ENCODE measurements at places on chromosomes 6 and 20.
A peak's percentile ranks its signal among the peaks of the same experiment; 100 is the strongest.

DNA sequence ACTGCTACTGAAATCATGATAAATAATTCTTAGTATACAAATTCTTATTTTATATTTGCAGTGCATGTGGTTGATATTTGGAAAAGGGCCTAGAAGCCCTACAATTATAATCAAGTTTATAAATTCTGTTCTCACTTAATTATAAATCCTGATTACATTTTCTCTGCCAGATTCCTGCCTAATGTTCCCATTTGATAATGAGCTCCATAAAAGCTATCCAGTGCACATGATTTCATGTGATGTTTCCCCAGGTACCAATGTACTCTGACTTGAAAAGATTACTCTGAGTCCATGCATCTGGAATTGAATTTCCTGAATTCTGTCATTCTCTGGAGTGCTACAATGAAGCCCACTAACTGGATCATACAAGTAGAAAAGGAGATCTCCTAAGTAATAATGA, 292.2 kb downstream of the FRK start:
- DNase-seq = no peak

GRCh38 chr6:8875986-8876385, 440.6 kb upstream of the SLC35B3 start:
- no peak for DNase-seq

GRCh38 chr6:101879782-101880181, 486.3 kb downstream of the GRIK2 start:
- no peak for DNase-seq

GRCh38 chr20:51128198-51128597, 105.3 kb upstream of the KCNG1 start:
- DNase-seq = no peak

DNA sequence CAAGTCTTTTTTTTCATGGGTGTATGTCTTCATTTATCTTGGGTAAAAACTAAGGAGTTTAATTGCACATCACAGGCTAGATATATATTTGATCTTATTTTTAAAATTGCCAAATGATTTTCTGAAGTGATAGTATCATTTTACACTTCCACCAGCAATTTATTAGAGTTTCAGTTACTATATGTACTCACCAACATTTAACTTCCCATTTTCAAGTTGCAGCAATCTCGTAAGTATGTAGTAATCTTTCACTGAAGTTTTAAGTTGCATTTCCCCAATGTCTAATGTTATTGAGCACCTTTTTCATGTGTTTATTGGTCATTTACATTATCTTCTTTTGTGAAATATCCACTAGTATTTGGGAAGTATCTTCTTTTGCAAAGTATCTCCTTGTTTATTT, 277.4 kb upstream of the CNR1 start:
- no peak for DNase-seq

- DNase-seq = peak; percentile 19
Observed at GRCh38 chr6:32666420-32667300, at the start of gene HLA-DQB1. Gene HLA-DQB1 (minus strand): TSS chr6:32666657. CDS start chr6:32666607, 50 bp downstream.

- DNase-seq = peak; percentile 69
Observed at GRCh38 chr6:143397227-143398222, 53.0 kb downstream of the ADAT2 start.

DNA sequence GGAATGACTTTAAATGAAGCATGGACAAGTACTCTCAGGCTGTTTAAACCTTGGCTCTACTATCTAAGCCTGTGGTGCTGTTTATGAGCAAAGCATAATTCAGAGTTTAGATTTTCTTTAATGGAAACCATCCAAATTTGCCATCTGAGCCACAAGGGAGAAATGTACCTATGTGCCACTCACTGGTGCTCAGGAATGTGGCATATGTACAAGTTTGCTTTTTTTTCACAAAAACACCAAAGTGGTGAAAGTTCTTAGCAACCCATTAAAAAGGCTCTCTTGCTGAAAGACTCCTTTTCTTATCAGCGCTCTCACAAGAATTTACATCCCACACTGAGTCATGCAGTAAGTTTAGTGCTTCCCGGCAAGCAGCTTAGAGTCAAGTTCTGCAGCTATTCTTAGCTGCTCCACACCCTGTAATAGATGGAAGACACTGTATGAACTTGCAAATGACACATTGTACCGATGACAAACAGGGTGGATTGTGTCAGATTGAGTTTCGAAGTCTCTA, 57.3 kb upstream of the MLIP start:
- DNase-seq = peak; percentile 68

DNA sequence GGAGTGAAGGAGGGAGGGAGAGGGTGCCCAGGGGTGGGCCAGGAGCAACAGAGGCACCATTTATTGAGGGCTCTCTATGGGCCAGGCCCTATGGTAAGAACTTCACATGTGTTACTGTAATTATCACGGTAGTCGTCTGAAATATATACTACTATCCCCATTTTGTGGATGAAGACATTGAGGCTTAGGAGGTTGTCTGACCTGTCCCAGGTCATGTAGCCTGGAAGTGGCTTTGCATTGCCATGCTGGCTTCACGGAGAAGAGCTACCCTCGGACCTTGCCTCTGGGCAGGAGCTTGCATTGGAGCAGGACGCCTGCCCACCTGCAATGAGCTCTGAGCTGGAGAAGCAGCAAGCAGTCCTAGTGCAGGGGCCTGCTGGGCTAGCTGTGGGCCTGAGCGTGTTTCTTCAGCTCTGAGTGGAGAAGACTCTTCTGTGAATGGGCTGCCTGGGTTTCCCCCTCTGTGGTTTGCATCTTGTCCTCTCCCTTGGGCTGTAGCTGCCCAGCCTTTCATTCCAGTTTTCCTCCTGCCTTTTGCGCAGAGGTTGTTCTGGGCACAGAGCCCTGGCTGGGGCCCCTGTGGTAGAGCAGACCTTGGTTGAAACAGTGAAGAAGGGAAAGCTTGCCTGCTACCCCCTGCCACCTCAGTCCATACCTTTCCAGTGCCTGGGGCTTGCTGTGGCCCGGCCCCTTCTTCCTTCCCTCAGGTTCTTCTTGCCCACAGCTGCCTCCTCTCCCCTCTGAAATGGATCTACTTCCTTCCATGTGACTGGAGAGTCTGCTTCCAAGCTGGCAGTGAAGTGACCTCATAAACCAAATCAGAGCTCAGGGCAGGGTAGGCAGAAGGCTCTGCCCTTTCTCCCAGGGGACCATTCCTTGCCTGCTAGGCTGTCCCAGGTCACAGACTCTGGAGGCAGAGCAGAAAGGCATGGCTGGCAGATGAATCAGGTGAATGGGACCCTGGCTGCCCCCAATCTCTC, 24.1 kb upstream of the SRF start:
- no peak for DNase-seq

- DNase-seq = no peak
Observed at GRCh38 chr6:169865346-169866139, 114.1 kb downstream of the ERMARD start.

- DNase-seq = no peak
Observed at GRCh38 chr20:49424536-49424935, 57.9 kb downstream of the KCNB1 start.

- DNase-seq = no peak
Observed at GRCh38 chr6:39446909-39447308, 124.4 kb upstream of the KCNK16 start.

GRCh38 chr20:6012179-6012578, 41.7 kb downstream of the LRRN4 start:
- no peak for DNase-seq

DNA sequence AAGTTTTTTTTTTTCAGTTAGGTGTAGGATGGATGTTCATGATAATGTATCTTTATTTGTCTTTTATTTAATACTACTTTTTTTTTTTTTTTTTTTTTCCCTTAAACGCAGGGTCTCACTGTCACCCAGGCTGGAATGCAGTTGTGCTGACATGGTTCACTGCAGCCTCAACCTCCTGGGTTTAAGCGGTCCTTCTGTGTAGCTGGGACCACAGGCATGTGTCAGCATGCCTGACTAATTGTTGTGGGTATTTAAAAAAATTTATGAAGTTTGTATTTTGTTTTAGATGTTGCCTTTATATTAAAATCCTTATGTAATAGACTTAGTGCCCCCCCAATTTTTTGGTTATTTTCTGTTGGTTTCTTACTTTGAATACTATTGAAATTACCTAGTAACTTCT, 42.6 kb downstream of the NCOA3 start:
- no peak for DNase-seq

DNA sequence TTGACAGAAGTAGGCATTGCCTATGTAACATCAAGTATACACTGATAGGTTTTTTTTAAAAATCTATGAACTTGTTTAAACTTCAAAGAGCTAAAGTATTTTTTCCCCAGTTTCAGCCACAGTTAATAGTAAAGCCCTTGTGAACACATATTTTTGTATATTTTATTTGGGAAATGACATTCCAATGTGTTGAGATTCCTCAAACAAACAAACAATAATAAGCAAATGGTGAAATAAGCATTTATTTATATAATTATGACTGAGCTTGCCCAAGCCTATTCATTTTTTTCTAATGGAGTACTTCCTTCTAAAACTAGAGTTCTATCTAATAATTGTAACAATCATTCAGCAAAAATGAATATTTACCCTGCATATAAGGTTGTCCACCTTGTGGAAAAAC, 12.5 kb downstream of the SYCP2 start:
- no peak for DNase-seq

GRCh38 chr6:118725944-118726343, 74.6 kb upstream of the CEP85L start:
- DNase-seq = no peak

- DNase-seq = no peak
Observed at GRCh38 chr6:152697634-152698033, at the start of gene MYCT1. Gene MYCT1 (plus strand): TSS chr6:152697897. CDS start chr6:152697903, 6 bp downstream.

DNA sequence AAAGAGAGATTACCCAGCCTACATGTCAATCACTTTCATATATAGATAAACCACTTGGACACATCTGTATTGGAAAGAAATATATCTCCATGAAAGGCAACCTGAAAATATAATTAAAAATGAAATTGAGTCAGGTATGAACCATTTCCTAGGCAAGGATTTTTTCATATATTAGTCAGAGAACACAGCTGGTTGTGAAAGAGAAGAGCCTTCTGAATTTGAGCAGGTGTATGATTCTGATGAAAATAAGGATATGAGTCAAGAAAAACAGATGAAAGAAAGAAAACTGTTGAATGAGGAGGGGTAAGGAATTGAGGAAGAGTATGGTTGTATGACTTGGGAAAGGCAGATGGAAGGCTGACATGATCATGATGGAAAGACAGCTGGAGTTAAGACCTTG, 441.1 kb downstream of the HAO1 start:
- DNase-seq = no peak

- DNase-seq = no peak
Observed at GRCh38 chr20:51190783-51191180, 167.9 kb upstream of the KCNG1 start.

- DNase-seq = no peak
Observed at GRCh38 chr6:80472271-80472670, 365.8 kb downstream of the BCKDHB start.

DNA sequence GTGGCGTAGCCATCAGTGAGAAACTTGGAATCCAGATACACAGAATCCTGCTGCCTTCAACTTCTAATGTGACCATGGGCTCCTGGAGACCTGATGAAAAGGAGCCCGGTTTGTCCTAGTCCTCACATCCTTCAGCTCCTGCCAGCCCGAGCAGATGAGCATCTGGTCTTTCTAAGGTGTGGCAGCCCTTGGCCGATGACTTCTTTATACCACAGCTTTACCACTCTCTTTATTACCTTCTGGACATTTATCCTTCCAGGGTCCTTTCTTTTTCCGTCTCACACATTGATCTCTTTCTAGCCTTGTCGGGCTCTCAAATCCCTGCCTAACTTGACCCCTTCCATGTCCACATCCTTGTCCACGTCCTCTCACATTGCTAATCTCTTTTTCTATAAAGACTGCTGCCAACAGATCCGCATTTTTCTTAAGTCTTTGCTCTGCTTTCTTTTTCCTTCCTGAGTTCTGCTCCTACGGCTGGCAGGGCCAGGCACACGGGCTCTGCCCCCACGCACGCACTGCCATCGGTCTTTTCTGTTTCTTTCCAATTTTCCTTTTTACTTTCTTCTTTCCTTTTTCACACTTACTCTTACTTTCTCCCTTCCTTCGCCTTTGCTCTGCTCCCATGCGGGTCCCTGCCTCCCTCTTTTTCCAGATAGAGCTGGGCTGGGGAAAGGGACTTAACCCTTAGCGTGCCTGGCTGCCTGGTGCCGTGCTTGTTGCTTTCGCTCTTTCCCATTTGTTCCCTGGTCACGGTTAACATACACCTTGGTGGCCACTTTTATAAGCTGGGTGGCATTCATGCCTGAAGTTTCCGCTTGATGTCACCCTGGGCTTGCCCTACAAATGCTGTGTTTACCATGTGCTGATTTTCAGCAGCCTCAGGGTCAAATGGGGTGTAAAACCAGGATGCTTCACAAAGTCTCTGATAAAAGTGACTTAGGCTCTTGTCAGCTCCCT, 9.4 kb upstream of the GMPR start:
- DNase-seq = peak; percentile 24

DNA sequence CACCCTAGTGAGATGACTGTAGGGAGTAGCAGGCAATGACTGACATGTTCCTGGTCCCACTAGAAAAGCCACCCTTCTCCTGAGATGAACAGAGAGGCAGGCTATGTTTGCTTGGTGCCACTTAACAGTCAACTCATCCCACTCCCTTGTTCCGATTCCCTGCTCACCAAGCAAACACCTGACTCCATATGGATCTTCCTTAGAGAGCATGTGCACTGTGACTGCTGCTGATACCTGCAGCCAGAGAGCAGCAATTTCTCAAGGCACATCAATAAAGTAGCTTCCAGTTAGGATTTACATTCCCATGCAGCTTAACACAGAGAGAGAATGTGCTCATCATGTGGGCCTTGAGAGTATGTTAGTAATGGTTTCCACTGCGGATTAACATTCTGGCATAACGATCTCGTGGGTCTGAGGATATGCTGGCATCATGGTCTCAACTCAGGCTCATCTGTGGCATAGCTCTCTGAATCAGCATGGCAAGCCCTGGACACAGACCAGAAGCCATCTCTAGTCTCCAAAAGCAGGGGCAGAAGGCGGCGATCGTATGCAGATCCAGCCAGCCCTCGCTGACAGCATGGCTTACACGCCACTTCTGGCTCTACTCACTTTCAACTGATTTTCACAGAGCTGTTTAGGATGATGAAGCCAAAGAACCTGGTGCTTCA, 43.9 kb downstream of the ATXN1 start:
- no peak for DNase-seq

DNA sequence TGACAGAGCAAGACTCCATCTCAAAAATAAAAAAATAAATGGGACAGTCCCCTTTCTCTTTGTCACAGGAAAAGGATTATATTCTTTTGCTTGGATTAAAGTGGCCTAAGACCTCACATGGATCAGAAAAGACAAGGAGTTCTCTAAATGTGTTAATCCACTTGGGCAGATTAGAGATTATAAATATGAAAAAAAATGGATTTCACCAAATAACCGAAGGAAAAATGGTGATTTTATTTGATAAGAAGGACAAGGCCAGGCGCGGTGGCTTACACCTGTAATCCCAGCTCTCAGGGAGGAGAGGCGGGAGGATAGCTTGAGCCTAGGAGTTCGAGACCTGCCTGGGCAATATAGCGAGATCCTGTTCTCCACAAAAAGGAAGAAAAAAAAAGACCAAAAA, 21.8 kb downstream of the SAMHD1 start:
- DNase-seq = no peak

- DNase-seq = no peak
Observed at GRCh38 chr6:44676826-44677433, 289.4 kb downstream of the CDC5L start.

- DNase-seq = no peak
Observed at GRCh38 chr6:112320561-112321318, 26.4 kb upstream of the RFPL4B start.
